ENCODE measurements at places on chromosomes 7 and 10.

GRCh38 chr7:91264924-91265681 is 870 bp downstream of the FZD1 start:
- DNase-seq, result peak; percentile 42

DNA sequence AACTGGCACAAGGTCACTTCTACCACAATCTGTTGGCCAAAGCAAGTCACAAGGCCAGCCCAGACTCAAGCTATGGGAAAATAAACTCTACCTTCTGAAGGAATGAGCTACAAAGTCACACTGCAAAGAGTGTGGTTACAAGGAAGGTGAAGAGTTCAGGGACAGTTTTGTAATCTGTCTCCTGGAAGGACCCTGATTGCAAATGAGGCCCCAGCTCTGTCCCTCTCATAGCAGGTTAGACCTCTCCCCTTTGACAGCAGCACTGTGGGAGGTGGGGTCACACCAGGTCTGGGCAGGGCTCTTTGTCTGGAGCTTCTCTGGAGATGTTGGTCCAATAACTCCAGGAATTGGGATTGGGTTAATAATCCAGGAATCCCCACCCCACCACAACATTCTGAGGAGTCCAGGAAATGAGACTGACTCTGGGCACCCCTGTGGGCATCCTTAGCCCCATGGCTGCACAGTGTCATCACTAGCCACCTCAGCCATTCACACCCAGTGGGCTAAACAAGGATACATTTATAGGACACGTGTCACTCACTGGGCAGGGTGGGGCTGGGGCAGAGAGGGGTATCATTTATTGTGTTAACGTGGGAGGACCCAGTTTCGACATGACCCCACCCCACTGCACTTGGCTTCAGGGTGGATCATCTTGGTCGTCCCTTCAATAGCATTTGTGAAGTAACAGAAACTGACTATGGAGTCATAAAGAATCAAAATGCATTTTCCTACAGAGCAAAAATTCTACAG is 23.7 kb upstream of the C10orf105 start:
- no peak for DNase-seq

GRCh38 chr10:67119651-67120050 is 193.8 kb downstream of the LRRTM3 start:
- no peak for DNase-seq

GRCh38 chr10:87503886-87504285 is 807 bp upstream of the MINPP1 start:
- no peak for DNase-seq

- DNase-seq, result peak; percentile 73
Measured at GRCh38 chr10:84293574-84294016, 34.8 kb upstream of the CCSER2 start.

GRCh38 chr10:2509081-2509531 is 558.2 kb upstream of the PFKP start:
- no peak for DNase-seq

GRCh38 chr10:132742837-132743194 is 43.1 kb downstream of the NKX6-2 start:
- DNase-seq, result no peak

DNA sequence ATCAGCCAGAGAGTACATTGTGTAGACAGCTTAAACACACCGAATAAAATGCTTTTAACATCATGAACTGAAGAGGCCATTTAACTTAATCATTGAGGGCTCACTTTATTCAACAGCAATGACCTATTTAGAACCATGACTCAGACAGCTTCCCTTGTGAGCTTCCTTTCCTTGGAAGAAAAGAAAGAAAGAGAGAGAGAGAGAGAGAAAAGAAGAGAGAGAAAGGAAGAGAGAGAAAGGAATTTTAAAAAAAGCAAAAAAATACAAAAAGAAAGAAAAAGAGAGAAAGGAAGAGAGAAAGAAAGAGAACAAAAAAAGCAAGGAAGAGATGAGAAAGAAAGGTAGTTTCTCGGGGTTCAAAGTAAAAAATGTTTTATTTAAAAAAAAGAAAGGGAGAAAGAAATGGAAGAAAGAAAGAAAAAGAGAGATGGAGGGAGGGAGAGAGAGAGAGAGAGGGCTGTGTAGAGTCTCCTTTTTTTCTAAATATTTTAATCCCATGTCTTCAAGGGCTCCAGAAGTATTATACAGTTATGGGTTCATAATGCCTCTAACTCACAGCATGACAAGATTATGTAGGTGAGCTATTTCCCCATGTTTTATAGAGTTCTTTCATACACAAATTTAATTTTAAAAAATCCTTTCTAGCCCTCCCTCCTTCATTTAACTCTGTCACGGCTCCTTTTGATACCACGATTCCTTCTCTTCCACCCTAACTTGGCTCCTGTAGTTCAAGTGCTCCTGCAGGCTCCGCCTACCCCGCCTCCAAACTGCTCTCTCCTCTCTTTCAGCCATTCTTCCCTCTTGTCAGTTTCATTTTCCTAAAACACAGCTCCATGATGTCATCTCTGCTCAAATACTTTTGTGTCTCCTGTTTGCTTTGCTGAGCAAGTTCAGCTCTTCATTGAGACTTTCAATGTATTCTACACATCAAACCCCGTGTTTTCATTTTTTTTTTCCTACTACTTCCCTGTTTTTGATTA is 85.5 kb downstream of the PRTFDC1 start:
- DNase-seq, result peak; percentile 55

DNA sequence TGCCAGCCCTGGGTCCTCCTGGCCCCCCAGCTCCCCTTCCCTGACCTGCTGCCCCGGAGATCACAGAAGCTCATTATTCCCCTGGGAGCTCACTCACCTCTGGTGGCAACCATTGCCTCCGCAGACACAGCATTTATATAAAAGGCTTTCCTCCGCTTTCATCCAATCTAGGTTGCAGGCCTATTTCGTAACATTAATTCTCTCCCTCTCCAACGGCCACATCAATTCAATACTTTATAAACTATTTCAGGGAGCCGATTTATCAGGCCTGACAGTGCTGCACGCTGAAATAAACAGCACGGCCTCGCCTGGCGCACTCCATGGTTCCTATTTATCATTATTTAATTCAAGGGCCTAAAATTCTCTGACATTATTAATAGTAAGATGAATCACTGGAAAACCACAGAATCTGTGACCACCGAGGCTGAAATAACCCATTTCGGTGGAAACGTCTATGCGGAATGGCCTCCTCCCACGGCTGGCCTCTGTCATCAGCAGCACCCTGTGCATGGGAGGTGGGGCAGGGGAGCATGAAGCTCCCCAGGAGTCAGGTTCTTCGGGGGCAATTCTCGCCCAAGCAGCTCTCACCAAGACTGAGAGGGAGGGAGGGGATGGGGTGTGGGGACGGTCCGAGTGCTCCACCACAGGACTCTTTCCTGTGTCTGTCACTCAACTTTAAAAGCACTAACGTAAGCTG is 249.3 kb upstream of the PFKP start:
- DNase-seq, result no peak

DNA sequence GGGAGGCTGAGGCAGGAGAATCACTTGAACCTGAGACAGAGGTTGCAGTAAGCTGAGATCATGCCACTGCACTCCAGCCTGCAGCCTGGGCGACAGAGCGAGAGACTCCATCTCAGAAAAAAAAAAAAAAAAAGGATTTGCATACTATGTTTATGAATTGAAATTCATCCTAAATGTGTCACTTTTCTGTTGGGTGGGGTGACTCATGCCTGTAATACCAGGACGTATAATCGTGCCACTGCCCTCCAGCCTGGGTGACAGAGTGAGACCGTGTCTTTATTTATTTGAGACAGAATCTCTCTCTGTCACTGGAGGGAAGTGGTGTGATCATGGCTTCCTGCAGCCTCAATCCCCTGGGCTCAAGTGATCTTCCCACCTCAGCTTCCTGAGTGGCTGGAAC is 5.8 kb downstream of the ZNF212 start:
- DNase-seq, result peak; percentile 37

GRCh38 chr7:12469568-12469967 is 65.9 kb upstream of the VWDE start:
- no peak for DNase-seq

GRCh38 chr7:37424995-37425394 is 23.7 kb downstream of the ELMO1 start:
- DNase-seq, result no peak

- no peak for DNase-seq
Measured at GRCh38 chr10:53537508-53537907, 764.9 kb upstream of the MBL2 start.

GRCh38 chr10:99582255-99582770 is 37.9 kb downstream of the SLC25A28 start:
- no peak for DNase-seq

- peak; percentile 84 for DNase-seq
Measured at GRCh38 chr7:41103331-41103730, 599.6 kb downstream of the INHBA start.

DNA sequence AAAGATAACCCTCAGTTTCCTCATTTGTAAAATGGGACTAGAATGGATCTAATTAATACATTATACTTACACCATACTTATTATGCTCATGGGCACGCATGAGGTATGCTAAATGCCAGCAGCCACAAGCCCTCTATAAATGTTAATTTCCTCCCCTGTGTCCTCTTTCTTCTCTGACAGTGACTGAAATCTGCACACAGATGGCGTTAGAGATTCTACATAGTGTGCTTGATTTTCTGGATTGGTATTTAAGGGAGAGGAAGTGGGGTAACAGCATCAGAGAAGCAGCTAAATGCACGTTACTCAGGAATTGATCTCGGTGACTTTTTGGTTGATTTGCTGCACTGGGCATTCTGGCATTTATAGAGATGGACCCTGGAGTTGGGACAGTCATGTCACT is 568.5 kb downstream of the CALN1 start:
- DNase-seq, result no peak

- no peak for DNase-seq
Measured at GRCh38 chr10:813286-813685, 118.2 kb downstream of the LARP4B start.

- no peak for DNase-seq
Measured at GRCh38 chr10:109089779-109090178, 833.5 kb downstream of the XPNPEP1 start.

Measured in inflammatory macrophage treated with lipopolysaccharide for 1 hour (primary cell).